GM12878 (cell line): ENCODE measurements at places on chromosomes 1 and 21.

- DNase-seq: no peak
Observed at GRCh38 chr1:188127507-188127906, 1298.8 kb downstream of the PLA2G4A start.

DNA sequence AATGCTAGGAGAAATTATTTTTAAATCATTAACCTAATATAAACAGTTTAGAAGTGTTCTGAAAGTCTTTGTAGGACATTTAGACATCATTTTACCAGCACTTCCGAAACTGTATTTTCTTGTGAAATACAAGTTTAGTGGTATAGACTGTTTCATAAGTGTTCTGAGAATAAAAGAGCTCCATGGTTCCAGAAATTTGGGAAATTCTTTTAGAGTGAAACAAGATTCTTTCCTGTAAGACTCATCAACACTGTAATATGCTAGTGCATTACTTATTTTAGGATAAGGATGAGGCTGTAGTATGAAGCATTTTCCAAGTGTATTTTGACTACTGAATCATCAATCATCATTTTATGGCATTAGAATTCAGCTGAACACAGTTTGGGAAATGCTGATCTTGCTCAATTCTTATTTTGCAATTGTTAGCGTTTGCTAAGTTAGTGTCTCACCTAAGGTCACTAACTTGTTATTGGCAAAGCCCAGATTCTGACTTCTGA, 73.4 kb downstream of the CEP350 start:
- DNase-seq: no peak

GRCh38 chr1:147062956-147063355, 109.3 kb downstream of the PRKAB2 start:
- DNase-seq: no peak

- DNase-seq: no peak
Observed at GRCh38 chr1:22256213-22256512, 113.3 kb upstream of the WNT4 start.
